Stimulated activated CD8-positive, alpha-beta memory T cell treated with anti-CD3 and anti-CD28 coated beads, Interleukin-7, amount 100 ng/mL, for 1 hour (primary cell): ENCODE measurements at places on chromosomes 5 and 9.

GRCh38 chr9:99820685-99821395 lies 845 bp upstream of the NR4A3 start:
- DNase-seq = peak; percentile 24

DNA sequence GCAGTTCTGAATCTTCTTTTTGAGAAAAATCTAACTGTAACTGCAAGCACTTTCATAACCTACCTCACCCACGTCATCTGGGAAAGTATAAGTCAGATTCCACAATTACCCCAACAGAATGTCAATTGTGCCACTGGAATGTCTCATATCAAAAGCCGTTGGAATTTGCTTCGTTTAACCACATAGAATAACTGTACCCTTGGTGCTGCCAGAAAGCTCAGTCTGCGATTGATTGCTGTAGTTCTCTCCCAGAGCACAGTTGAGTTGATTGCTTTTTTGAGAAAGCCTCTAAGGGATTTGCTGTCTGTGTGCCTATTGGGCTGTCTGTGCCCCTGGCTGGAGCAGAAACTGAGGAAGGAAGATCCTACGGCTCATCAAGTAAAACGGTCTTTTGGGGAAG lies 583.6 kb downstream of the TMEM38B start:
- DNase-seq = no peak

DNA sequence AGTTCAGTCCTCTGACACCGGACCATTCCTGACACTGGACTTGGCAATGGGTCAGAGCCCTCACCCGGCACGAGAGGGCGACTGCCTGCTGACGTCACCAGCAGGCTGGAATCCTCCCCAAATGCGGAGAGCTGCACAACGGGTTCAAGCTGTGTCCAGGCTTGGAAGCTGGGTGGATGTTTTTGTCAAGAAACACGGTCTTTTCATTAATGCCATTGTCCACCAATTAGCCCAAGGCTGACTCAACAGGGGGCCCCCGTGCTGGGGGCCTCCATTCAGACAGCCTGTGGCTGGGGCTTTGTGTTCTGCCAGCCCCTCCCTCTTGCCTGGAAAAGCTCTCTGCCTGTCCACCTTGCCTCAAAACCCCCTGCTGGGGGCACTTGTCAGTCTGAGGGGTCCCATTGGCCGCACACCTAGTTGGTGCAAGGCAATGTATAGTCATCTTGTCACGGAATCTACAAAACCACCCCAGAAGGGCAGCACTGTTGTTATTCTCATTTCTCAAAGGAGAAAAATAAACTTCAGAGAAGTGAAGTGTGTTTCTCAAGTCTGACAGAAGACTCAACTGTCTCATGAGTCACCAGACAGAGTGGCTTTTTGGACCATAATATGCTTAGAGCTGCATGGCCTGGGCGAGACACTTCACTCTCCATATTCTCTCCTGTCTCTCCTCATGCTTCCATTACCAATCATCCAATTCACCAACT lies 24.6 kb downstream of the NDUFA8 start:
- DNase-seq = no peak

GRCh38 chr9:124510650-124511425 lies 3.6 kb upstream of the NR5A1 start:
- no peak for DNase-seq

DNA sequence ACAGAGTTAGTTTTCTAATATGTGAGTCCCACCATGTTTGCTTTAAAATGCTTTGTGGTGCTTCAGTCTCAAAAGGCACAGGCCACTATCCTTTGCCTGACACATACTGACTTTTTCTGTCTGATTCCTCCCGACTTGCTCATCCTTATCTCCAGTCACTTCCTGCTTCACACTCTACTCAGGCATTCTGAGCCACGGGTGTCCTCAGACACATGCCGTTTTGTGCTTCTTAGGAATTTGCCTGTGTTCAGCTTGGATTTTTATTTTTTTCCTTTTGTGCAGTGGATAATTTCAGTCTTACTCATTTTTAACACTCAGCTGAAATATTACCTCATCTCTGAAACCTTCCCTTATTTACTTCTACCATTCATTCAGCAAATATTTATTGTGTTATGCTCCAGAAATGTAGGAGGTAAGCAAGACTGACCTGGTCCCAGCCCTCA lies 54.1 kb downstream of the MAN2A1 start:
- DNase-seq = no peak

DNA sequence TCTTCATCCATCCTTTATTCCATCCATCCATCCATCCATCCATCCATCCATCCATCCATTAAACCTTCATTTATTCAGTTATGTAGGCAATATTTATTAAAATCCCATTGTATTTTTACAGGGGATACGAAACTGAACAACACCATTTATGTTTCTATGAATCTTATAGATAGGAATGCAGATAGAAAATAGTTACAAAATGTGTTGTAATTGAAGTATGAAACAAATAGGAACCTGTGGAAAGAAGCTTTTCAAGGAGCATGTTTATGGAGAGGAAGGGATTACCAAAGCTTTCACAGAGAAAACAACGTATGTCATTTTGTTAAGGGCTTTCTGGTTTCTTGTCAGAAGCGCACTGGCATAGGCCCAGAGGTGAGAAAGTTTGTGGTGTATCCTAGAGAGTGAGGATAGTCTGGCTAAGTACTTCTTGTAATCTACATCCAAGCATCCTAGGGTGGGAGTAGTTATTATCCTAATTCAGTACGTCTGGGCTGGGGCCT lies 184.0 kb downstream of the CNTLN start:
- DNase-seq = no peak

- DNase-seq = no peak
Measured at GRCh38 chr5:146151970-146152369, 30.5 kb downstream of the LARS1 start.

DNA sequence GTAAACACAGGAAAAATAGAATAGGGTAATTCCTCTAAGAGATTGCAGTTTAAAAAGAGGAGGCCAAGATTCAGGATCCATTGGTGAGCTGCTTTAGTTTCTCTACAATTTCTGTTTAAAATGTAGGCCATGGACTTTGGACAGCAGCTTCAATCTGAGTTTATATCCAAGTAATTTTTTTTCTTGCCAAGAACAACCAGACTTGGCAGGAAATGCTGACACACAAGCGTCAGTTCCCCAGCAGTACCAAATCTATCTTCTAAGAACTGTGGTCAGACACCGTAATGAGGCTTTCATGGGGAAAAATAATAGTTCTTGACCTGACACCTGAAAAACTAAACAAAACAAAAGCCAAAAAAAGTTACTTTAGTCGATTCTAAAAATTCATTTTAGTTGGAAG lies 528.8 kb downstream of the CSNK1G3 start:
- no peak for DNase-seq

- no peak for DNase-seq
Measured at GRCh38 chr5:21574961-21575360, 1278.2 kb downstream of the CDH12 start.

GRCh38 chr5:160342413-160342941 lies 27.9 kb downstream of the C1QTNF2 start:
- DNase-seq = no peak

DNA sequence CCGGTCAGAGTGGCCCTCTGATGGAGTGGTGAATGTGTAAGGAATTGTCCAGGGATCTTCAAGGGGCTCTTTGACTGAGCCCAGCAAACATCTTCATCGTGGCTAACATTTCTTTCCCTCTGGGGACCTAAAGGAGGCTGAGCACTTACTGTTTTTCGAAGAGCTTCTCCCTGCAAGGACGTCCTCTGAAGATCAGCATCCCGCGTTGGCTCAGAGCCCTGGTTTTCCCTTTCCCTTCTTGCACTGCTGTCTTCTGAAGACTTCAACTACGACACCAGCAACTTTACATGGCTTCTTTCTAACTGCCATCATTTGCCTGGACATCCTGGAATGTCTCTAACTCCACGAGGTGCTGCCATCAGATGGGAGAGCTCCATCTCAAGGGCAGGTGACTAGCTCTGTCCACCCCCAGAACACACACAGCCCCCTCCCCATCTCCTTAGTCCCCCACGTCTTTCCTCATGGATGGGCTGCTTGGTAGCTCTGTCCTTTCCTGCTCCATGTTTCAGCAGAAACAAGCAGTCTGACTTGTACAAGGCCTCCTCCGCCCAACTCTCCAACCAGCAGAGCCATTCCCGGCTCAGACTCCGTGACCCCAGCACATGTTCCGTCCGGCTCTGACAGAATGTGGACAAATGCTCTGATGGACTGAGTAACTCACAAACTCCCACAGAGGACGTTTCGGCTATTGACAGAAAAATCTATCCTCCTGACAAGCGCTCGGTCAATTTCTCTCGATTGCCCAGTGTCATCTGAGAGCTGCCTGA lies 17.1 kb downstream of the SHB start:
- no peak for DNase-seq

GRCh38 chr9:31471010-31471409 lies 913.4 kb upstream of the ACO1 start:
- DNase-seq = no peak

- DNase-seq = no peak
Measured at GRCh38 chr5:138334867-138335447, 3.1 kb upstream of the FAM53C start.

GRCh38 chr5:144581044-144581443 lies 410.4 kb downstream of the KCTD16 start:
- no peak for DNase-seq

- DNase-seq = no peak
Measured at GRCh38 chr5:139696167-139696893, 48.2 kb downstream of the CXXC5 start.

GRCh38 chr9:20125727-20126126 lies 336.9 kb upstream of the SLC24A2 start:
- no peak for DNase-seq

DNA sequence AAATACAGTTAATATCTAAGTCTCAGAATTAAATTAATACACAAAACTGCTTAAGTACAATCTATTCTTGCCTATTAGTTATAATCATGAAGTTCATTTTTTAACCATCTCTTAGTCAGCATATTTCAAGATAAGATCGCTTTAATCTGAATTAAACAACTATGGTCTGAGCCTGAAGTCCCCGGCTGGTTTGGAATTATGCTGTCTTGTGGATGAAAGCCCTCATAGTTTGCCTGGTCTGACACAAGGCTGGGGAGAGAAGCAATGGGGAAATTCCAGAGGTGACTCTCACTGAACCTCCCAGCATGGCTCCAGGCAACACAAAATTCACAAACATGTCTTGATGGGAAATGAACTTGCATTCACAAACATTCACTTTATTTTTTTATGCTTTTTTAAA lies 28.0 kb upstream of the GRAMD2B start:
- no peak for DNase-seq

GRCh38 chr9:77218612-77219011 lies 41.3 kb downstream of the VPS13A start:
- no peak for DNase-seq

- no peak for DNase-seq
Measured at GRCh38 chr5:151868451-151868850, 56.2 kb downstream of the GLRA1 start.

DNA sequence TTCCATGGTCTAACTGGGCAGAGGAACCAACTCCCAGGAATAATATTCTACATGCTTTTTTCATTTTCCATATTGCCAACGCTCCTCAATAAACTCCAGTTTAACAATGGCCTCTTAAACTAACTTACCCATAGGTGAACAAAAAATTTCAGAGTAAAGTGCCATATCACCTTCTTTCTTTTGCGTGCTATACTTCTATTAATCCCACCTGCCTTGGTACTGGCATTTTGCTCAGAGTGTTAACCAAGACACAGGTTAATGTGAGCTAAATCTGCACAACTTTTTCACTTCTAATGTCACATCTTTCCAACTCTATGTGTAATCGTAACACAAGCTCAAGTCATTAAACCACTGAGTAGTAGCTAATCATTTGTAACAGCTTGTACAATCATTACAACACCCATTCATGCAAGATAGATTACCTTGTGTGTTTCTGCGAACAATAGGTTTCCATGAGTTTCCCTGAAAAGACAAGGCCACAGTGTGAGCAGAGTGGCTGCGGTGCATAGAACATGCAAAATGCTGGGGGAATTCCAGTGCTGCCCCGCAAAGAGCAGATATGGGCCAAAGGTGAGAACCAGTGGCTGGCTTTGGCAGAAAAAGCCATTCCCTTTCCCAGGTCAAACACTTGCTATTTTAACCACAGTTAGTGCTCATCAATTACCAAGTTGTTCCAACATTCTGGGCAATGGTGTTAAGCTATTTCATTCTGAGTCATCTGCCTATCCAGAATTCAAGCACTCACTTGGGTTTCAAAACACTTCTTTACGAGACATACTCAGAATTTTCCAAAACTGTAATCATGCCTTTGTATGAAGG lies 42.8 kb downstream of the TIMD4 start:
- DNase-seq = no peak

DNA sequence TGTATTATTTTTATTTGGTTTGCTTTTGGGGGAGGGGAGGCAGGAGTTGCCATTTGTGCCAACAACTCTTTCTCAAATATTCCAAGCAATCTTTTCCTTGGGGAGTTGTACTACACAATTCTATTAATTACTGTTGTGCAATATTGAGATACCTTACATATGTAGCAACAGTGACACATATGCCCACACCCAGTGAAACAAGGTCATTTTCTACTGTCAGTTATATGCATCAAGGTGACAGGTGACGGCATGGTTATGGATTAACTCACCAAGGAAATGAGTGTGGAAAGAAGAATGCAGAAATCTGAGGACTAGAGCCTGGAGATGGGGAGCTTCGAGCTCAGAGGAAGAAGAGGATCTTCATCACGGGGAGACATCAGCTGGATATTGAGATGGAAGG lies 17.9 kb upstream of the MSMP start:
- no peak for DNase-seq

DNA sequence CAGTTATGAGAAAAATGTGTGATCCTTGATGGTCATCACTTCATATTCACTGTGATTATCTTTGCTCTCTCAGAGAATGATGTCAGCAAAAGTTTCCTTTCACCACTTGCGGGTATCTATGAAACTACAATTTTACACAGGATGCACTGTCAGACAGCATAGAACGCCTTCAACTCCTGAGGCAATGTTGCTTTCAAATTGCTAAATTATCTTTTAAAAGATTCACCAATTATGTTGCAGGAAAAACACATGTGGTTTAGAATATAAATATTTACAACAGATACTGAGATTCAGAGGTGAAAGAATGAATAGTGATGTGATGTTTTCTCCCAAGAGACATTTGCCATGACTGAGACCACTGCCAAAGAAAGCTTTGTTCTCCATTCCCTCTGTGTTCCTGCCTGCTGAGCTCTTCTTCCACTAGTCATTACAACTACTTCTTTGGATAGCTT lies 879.8 kb upstream of the DMAC1 start:
- DNase-seq = no peak

DNA sequence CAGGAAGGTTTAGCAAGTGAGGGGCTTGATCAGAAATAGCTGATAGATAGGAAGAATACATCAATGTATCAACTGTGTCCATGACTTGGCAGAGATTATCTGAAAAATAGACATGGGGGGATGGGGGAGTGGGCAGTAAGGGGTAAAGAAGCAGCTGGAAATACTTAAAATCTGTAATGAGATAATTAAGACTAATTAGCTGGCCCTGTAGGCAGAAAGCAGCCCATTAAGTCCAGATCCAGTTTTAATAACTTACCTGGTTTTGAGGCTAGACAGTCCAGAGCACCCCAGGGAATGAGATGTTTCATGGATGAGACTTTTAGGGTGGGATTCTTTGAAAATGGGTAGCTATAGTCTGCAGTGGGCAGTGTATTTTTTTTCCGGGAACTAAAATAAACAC lies 116.9 kb upstream of the TLX3 start:
- DNase-seq = no peak

GRCh38 chr5:9545136-9545991 lies 511 bp downstream of the SEMA5A start:
- no peak for DNase-seq
